CD4-positive, alpha-beta memory T cell (primary cell): ENCODE measurements at places on chromosomes 3 and 15. TPM values are rescaled to one million over a fixed set of nuclear protein-coding genes. Genes with fewer than 3 reads are reported as not detected.

Gene SPINK8
- not detected for total RNA-seq

Gene CCR8
- total RNA-seq = 6.9 TPM

Gene KCTD6
- 8.9 TPM for total RNA-seq

Gene FILIP1L
- not detected for total RNA-seq

Gene ARPIN
- 0.26 TPM for total RNA-seq

DNA sequence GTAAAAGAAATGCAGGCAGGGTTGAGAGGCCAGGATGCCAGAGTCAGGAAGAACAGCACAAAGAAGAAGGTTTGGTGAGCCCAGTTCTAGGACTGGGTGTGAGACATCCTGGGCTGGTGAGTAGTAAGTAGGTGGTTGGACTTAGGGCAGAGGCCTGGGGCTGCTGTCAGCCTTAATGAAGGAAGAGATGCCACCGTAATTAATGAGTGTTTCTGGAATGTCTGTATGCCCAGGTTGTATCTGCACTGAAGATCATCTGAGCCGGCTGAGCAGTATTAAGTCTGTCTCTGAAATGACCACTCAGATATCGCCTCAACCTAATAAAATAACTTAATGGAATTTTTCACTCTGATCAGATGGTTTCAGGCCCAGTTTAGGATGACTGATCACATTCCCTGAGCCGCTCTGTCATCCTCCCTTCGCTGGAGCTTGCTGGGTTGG lies 532.9 kb upstream of the IL12A start:
- H3K36me3 ChIP-seq = no peaks in the 10 kb centered on the region
- no peak overlapping the region for H3K27ac ChIP-seq
- H3K27me3 ChIP-seq = no peaks in the 10 kb centered on the region
- no peak for DNase-seq
- no peaks in the 10 kb centered on the region for H3K4me1 ChIP-seq
- H3K4me3 ChIP-seq = no peak overlapping the region

DNA sequence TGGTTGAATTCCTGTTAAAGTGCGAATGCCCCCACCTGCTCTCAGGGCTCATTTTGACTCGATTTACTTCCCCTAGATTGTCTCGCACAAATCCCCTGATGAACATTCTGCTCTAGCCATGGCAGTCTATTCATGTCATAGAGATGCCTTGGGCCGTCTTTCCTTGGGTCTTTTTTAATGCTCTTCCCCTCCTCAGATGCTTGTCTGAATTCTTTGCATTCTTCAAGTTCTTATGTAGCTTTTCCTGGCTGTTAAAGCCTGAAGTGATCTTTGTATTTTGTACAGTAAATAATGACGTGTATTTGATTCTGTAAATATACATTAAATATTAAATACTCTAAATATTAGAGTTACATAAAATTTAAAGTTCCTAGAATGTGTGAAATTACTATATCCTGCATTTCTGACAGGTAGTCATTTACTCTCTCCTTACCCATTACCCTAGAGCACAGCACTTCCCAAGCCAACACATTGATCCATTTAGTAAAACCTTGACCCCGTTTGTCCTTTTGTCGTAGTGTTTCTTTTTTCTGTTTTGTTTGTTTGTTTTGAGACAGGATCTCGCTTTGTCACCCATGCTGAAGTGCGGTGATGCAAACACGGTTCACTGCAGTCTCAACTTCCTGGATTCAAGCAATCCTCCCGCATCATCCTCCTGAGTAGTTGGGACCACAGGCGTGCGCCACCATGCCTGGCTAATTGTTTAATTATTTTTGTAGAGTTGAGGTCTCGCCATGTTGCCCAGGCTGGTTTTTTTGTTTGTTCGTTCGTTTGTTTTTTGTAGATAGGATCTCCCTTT lies 47.9 kb downstream of the YEATS2 start:
- no peaks in the 10 kb centered on the region for H3K4me1 ChIP-seq
- H3K27me3 ChIP-seq = no peaks in the 10 kb centered on the region
- H3K27ac ChIP-seq = no peak overlapping the region
- no peak for DNase-seq

DNA sequence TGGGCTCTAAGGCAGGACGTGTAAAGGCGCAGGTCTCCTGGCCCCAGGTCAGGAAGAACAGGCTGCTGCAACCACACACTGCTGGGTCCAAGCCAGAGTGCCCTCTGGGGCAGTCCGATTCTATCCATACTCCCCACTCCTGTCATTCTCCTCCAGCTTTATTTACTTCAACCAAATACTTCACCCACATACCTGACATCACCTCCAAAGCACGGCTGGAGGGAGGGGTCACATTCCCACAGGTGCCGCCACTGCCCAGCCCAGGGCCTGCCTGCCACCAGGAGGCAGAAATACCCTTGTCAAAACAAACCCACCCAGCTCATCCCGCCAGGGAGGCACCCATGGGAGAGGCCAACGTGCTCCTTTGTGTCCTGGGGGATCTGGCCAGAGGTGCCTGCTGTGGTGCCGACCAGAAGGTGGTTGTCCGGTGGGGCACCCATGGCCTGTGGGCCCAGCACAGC lies 100.4 kb downstream of the DAPK2 start:
- no peak overlapping the region for H3K27ac ChIP-seq
- no peak for DNase-seq
- no peak overlapping the region for H3K4me3 ChIP-seq
- no peaks in the 10 kb centered on the region for H3K27me3 ChIP-seq

DNA sequence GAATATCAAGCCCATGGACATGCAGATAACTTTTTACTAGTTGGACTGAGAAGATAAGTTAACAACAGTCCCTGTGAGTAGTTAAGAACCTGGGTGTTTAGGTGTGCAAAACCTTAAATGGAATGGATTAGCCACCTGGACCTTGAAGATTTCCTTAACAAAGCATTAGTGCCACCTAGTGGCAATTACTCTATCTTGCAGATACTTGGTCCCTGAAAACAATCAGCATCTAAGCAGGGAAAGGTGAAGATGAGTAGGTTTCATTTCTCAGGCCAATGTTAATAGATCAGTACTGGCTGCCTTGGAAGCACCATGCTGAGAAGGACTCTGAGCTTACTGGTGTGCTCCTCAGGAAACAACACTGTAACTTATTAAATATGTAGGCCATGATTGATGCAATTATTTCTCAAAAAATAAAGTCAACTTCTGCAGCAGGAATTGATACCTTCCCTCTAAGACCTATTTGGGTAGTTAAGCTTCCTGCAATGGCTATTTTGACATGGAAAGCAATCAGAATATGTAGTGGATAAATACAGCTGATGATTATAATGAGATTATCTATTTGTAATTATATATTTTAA lies 329.4 kb downstream of the TBC1D5 start:
- peak; percentile 53 for DNase-seq
- H3K4me1 ChIP-seq = no peaks in the 10 kb centered on the region
- H3K27me3 ChIP-seq = no peaks in the 10 kb centered on the region
- no peak overlapping the region for H3K4me3 ChIP-seq
- H3K36me3 ChIP-seq = no peaks in the 10 kb centered on the region
- H3K27ac ChIP-seq = no peak overlapping the region

DNA sequence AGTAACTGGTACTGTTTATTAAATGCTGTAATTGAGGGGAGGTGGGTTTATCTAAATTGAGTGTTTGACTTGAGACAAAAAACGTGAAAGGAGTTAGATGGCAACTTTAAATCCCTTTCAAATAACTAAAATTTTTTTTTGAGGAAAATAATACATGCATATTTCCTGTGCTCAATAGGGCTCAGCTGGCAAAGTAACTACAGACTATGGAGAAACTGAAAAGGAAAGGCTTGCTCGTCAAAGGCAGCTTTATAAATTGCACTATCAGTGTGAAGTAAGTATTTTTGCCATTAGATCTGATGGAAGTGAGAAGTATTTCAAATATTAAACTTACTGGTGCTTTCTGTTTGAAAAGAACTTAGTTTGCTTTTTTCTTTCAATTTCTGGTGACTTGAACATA lies 72.2 kb downstream of the DZIP3 start:
- no peak overlapping the region for H3K4me3 ChIP-seq
- no peaks in the 10 kb centered on the region for H3K36me3 ChIP-seq
- no peaks in the 10 kb centered on the region for H3K27me3 ChIP-seq
- no peak for DNase-seq
- H3K27ac ChIP-seq = no peak overlapping the region

DNA sequence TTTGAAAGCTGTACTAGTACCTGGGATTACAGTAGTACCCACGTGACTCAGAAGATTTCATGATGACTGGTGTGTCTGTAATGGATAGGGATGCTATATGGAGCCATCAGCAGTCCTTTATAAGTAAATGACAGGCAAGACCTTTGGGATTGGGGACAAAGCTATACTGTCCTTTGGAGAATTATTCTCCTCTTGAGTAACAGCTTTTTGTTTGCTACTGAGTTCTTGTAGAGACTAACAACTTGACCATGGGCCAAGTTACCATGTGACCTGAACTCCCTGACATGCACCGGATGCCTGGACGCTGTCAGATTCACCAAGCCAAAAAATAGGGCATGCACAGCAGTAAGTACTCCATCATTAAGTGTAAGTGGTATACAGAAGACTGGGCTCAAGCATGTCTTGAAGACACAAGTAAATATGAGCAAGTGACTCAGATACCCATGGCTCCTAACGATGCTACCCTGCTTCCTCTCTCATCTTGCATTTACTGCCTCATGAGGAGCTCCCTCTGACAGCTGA lies 12.9 kb downstream of the SEC11A start:
- H3K36me3 ChIP-seq = no peaks in the 10 kb centered on the region
- no peaks in the 10 kb centered on the region for H3K27me3 ChIP-seq
- DNase-seq = no peak
- no peak overlapping the region for H3K27ac ChIP-seq
- H3K4me3 ChIP-seq = no peak overlapping the region
- H3K4me1 ChIP-seq = peaks cover 61% of the 10 kb centered on the region

DNA sequence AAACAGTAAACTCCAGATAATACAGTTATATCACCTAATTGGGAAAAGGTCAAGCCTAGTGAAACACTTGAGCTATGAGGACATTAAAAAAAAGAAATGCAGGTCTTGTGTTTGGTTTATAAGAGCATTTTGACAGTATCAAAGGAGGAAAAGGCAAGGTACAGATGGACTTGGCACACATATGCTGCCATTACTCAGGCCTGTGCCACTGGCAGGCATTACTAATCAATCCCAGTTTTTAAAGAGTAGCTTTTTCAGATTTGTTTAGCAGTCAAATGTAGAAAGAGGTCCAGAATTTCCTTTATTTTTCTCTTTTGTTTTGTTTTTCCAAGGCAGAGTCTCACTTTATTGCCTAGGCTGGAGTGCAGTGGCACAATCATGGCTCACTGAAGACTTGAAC lies 38.9 kb downstream of the MDFIC2 start:
- H3K27ac ChIP-seq = no peak overlapping the region
- no peaks in the 10 kb centered on the region for H3K4me1 ChIP-seq
- no peaks in the 10 kb centered on the region for H3K36me3 ChIP-seq
- no peaks in the 10 kb centered on the region for H3K27me3 ChIP-seq
- H3K4me3 ChIP-seq = no peak overlapping the region

- H3K27me3 ChIP-seq = no peaks in the 10 kb centered on the region
- H3K4me3 ChIP-seq = no peak overlapping the region
- H3K27ac ChIP-seq = no peak overlapping the region
- no peak for DNase-seq
- no peaks in the 10 kb centered on the region for H3K4me1 ChIP-seq
- H3K36me3 ChIP-seq = no peaks in the 10 kb centered on the region
Observed at GRCh38 chr3:67719333-67719732, 64.9 kb upstream of the SUCLG2 start.

DNA sequence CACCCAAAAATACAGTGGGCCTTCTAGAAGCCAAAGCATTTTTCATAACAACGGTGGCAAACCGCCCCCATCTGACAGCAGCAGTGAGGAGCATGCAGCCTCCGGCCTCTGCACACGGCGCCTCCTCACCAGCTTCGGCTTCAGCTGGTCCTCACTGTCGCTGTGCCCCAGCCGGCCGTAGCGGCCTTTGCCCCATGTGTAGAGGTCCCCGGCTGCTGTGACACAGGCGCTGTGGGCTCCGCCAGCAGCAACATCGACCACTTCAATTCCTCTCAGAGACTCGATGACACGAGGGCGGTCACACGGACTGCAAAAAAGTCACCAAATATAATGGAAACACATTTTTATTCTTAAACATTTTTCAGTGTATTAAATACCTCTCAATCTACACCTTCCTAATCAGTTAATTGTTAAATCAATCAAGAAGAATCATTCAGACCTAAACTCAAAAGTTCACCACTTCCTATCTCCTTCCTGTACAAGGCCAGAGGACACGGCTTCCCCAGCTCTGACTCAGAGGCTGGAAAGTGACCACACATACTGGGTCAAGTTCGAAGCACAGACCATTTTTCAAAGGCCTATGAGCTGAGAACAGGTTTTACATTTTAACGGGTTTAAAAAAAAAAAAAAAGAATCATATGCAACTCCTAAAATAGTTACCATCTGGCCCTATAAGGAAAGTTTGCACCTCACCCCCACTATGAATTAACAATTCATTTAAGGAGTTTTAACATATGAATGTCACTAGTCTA lies 33.6 kb upstream of the OCA2 start:
- no peak for DNase-seq
- H3K4me3 ChIP-seq = no peak overlapping the region
- no peak overlapping the region for H3K27ac ChIP-seq
- no peaks in the 10 kb centered on the region for H3K27me3 ChIP-seq

DNA sequence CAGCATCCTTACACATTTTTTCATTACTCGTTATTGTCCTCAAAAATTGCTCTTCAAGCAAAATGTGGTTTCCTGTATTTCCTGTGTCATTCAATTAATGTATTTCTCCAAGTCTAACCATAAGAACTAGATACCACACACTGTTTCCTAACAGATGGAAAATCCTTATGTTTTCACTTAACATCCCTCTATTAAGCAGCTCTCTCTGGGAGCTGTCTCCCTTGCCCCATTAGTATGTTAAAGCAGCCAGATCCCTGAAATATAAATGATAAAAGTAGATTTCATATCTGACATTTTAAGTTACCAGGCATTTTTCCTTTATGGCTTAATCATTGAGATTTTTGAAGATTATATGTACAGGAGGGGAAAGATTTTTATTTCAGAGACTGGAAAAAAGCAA lies 15.9 kb downstream of the PFN2 start:
- no peak for DNase-seq
- peaks cover 16% of the 10 kb centered on the region for H3K4me1 ChIP-seq
- H3K36me3 ChIP-seq = no peaks in the 10 kb centered on the region
- no peak overlapping the region for H3K27ac ChIP-seq
- no peaks in the 10 kb centered on the region for H3K27me3 ChIP-seq
- H3K4me3 ChIP-seq = no peak overlapping the region

- no peak overlapping the region for H3K27ac ChIP-seq
- H3K4me1 ChIP-seq = peaks cover 27% of the 10 kb centered on the region
- no peaks in the 10 kb centered on the region for H3K36me3 ChIP-seq
- DNase-seq = no peak
- H3K27me3 ChIP-seq = no peaks in the 10 kb centered on the region
Observed at GRCh38 chr3:50563867-50564266, 3.7 kb downstream of the C3orf18 start.

DNA sequence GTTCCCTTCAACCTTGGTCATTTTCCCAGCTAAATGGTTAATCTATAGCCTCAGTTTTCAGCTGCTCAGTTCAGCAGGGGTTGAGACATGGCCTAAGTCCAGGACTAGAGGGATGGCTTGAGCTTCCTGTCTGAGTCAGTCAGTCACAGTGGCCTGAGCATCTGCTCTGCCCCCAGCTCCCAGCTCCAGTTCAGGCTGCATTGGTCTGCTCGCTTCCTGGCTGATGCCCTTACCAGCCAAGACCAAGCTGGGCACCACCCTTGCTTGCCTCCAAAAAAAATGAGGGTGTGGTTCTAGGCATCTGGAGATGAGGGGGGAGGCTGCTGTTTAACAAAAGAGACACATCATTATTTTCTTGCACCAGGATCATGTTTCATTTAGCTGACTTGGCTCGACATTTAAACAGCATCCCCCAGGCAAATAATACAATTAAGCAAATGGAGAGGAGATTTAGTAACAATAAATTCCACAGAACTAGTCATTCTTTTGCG lies 70.7 kb downstream of the WNT5A start:
- DNase-seq = no peak
- H3K4me3 ChIP-seq = no peak overlapping the region
- no peaks in the 10 kb centered on the region for H3K4me1 ChIP-seq
- no peaks in the 10 kb centered on the region for H3K36me3 ChIP-seq
- no peaks in the 10 kb centered on the region for H3K27me3 ChIP-seq
- no peak overlapping the region for H3K27ac ChIP-seq
